ENCODE measurements at places on chromosomes 6 and 20.

GRCh38 chr6:118606268-118606667 lies 45.1 kb downstream of the CEP85L start:
- no peak for DNase-seq

DNA sequence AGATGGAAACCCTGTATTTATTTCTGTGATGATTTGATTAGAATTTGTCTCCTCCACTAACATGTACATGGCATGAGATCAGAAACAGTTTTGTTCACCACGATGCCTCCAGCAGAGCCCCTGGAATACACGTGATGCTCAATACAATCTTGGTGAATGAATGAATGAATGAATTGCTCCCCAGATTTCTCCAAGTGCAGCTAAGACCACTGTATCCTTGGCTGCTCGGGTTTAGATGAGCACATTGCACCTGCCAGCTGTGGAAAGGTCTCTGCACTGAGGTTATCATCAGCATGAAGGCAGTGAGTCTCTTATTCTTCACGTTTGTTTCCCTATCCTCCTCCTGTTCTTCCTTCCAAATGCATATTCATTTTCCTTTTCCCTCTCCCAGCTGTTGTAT lies 17.9 kb downstream of the CASS4 start:
- DNase-seq = no peak

DNA sequence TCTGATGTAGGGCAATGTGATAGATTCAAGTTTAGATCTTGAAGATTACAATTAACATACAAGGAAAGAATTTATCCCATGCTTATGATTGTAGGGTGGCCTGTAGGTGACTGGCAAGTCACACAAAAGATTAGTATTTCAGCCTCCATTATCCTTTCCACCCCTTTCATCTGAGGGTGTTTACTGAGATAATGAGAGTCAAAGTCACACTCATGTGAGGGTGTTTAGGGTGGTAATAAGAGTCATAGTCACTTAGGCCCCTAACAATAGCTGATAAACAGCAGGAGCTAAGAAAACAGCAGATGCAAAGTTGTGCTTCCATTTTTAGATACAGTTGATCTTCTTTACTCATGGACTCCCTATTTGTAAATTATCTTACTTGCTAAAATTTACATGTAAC lies 11.4 kb downstream of the FAM184A start:
- DNase-seq = no peak

DNA sequence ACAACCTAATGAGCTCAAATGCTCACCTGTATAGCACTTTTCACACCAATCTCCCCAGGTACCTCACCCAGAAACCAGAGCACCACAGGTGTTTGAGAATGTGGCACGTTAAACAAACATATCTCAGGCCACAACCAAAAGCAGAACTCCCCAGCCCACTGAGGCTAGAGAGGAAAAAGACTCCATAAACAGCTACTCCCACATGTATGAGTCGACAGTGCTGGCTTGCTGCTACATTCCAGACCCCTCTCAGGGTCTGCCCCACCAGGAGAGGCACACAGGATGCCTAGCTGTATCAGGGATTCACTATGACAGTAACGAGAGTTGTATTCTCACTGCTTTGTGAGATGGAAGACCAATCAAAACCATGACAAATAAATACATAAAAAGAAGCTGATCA lies 242.6 kb upstream of the ARID1B start:
- DNase-seq = no peak

GRCh38 chr6:51613558-51613957 lies 473.9 kb downstream of the PKHD1 start:
- DNase-seq = no peak

DNA sequence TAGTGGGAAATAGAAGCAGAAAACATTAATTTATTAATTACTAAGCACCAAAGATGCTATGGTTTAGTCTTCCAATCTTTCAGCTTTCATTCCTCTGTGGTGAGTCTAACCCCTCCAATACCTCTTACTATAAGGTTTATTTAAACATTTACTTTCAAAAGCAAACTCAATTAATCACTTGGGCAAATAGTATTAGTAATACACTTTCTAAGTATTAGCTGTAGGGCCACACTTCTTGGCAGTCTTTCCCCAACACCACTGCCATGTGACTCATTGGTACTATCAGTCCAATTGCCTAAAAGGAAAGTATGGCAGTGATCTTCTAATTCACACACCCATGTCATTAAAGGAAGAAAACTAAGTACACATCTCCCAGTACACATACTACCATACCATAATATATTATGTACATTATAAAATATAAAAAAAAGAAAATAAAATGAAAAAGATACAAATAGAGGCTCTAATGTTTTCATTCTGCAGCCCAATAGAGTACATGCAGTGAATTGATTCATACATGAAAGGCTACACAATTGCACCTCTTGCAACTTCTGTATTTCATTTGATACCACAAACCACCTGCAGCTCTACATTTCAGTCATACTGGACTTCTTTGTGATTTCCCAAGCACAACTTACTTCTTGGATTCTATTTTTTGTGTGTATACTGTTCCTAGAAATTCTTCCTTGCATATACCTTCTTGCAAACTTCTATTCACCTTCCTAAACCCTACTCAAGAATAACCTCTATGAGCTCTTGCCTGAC lies 218.6 kb downstream of the PKHD1 start:
- DNase-seq = no peak

GRCh38 chr20:1841554-1842140 lies 53.6 kb upstream of the SIRPA start:
- DNase-seq = no peak

DNA sequence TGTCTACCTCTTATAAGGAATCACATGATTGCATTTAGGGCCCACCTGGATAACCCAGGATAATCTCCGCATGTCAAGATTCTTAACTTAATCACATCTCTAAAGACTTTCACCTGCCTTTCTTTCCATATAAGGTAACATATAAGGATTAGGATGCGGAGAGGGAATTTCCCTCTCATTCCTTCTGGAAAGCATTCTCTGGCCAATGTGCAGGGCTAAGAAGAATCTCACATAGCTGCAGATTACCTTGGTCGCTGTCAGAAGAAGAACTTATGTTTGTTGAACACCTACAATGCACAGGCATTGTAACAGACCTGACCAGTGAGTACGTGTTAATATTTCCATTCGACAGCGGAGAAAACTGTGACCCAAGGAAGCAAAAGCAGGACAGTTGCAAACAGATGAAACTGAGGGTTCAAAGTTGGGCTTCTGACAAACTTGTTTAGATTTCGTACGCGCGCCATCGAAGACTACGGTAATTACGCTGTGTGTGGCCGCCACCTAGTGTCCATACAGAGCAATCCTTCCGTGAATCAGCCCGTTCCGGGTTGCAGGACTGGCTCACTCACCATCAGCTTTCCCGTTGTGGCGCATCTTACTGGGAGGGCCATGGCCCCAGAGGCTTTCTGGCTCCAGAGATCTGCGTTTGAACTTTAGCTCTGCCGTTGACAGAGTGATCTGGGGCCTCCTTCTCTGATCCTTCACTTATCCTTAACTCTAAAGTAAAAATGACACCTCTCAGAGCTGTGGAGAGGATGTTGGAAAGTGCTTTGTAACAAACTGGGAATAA lies 9.5 kb downstream of the C20orf202 start:
- peak; percentile 49 for DNase-seq

- no peak for DNase-seq
These were observed 571.0 kb downstream of the RNF144B start for GRCh38 chr6:18958146-18958545.

DNA sequence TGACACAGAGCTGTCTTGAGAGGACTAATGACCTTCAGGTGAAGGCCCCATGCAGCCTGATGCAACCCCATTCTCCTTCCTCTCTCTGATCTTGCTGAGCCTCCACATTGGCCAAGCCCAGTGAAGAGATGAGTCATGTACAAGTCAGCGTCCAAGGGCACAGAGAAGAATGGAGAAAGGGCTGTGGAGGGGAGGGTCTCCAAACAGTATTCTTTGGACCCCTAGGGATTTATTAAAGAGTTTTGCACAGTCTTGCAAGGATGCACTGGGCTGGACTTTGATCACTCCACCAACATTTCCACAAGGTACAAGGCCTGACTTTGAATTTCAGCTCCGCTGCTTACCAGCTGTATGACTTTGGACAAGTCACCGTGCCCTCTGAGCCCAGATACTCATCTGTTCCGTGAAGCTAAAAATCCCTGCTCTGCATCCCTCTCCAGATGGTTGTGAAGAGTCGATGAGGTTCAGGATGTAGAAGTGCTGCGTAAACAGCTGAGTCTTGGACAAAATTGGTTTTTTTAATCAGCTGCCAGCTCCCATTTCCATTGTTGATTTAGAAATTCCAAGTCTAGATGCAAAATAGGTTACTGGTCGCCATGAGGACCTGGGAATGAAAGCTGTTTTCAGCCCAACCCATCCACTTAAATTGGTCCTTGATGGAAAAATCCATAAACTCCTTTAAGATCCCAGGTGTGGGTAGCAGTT lies 14.1 kb upstream of the KCNG1 start:
- DNase-seq = no peak

DNA sequence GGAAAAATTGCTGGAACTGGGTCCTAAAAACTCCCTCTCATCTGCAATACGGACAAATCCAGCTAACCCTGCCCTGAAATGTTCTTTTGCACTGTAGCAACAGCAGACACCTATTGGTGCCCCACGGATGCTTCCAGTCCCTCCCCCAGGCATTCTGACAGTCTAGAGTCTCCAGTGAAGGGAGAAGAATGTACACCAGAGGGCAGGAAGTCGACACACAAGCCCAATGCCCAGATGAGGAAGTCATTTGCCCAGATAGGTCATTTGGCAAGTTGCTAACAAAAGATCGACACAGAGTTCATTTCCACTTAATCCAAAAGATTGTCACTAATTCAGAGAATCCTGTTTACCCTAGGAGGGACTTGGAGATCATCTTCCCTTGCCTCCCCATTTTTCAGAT lies 293.0 kb upstream of the PRDM1 start:
- DNase-seq = no peak

All from NCI-H1105 (cell line).